ENCODE measurements at places on chromosomes 4 and X.

DNA sequence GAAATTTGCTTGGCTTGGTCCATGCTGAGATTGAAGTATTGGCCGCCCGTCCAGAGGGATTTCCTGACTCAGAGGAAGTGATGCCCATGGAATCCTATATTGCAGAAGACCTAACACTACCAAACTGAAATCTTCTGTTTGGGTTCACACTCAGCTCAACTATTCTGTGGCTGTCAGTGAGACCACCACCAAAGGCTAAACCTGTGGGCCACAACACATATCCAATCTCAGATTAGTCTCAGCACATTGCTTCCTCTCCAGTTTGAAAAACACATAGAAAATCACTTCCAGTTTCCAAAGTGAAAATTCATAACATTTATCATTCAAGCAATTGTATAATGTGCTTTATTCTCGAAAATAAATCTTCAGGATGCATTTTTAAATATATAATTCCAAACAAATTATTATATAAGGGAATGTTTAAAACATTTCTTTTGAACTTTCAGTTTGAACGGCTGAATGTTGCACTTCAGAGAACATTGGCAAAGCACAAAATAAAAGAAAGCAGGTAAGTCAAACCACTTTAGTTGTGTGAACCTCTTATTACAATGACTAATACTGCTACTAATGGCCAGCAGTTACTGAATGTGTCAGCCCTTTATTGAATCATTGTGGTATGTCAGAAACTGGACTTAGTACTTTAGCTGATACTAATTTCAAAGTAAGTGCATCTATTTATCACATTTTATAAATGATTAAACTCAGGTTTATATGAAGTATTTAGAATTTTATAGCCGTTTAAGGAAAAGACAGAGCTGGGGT is 37.0 kb downstream of the GUCY1A1 start:
- no peak for DNase-seq

DNA sequence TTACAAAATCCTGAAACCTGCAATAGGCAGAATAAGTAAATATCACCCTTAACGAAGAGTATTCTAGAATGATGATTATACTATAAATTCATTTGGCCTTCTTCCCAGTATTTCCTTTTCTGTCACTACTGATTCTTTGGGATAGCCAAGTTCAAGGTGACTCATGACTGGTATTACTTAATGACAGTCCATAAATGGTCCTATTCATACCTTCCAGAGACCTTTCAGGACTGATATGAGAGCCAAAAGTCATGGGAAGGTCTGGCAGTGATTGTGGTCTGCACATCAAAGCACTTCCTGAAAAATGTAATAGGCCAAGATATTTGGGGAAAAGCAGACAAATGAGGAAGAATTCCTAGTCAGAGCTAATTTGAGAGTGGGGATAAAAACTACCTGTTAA is 239.6 kb upstream of the FAM47A start:
- DNase-seq = no peak

DNA sequence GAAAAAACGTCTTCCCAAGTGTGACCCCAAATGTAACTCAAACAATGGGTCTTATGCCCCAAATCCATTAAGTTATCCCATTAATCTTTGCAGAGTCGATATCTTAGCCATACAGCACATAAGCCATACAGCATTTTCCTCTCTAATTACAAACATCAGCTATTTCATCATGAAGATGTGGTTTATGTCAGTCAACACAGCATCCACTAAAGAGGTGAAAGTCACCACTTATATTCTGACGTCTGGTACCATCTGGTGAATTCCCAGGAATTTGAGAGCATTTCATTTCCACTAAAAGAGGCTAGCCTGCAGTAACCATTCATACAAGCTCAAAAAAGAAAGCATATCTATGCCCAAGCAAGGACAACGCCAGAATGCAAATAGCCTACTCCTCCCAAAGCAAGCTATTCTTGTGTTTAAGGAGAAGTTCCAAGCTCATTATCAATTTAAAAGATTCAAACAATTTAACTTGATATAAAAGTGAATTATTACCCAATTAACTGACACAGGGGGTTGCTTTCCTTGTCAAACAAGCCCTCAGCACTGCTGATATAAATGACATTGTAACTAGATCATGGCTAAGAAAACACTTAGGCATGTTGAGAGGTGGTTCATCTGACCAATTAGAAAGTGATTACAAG is 203.3 kb downstream of the ANTXR2 start:
- DNase-seq = no peak

- no peak for DNase-seq
Measured at GRCh38 chr4:144646523-144647094, 653 bp downstream of the HHIP start.

DNA sequence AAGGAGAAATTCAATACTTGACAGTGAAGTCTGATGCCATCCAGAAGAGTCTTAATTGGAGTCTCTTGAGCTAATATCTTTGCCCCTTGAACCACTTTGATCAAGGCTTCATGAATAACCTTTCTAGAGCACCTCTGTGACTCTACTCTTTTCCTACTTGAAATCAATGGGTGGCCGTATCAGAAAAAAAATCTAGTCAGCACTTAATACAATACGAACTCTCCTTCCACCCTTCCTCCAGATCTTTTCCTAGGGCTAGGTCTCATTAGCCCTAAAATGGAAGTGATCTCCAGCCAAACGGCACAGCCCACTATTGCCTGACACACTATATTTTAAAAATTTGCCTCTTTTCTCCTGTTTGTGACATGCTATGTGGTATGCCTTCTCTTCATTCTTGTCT is 129.6 kb upstream of the TLL1 start:
- no peak for DNase-seq

DNA sequence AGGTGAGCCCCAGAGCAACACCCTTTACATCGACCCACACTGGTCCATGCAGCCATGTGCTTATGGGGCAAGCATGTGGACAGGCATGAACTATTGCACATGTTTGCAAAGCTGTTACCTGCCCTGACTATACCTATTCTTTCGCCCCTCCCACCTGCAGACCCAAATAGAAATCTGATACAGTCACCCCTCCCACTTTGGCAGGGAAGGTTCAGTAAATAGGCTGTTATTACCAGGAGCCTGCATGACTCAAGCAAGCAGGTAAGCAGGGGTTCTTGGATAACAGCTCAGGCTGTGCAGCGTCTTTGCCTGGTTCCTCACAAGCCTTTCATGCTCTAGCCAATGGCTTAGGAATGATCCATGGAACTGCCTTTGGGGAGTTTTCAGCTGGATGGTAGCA is 122.7 kb upstream of the DIPK2B start:
- no peak for DNase-seq

- no peak for DNase-seq
Measured at GRCh38 chr4:37884855-37885487, 5.9 kb upstream of the TBC1D1 start.

DNA sequence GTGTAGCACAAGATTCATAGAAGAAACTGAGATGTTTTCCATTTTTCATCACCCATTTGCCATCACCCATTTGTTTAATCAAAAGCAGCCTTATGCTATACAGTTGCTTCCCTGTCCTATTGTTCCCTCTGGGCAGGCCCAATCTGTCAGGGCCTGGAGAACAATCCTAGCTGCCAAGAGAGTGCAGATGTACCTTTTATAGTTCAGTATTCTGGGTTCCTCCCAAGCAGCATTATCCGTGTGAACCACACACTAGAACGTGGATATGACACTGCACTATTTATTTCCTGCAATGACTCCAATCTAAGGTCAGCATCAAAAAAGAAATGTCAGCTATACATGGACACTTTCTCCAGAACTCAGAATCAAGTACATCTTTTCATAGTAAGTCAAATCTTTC is 269.0 kb downstream of the ADGRA3 start:
- no peak for DNase-seq
